ENCODE measurements at places on chromosomes 7 and 10.

- no peak for DNase-seq
These were observed 13.4 kb downstream of the LRRC18 start for GRCh38 chr10:48926255-48926654.

DNA sequence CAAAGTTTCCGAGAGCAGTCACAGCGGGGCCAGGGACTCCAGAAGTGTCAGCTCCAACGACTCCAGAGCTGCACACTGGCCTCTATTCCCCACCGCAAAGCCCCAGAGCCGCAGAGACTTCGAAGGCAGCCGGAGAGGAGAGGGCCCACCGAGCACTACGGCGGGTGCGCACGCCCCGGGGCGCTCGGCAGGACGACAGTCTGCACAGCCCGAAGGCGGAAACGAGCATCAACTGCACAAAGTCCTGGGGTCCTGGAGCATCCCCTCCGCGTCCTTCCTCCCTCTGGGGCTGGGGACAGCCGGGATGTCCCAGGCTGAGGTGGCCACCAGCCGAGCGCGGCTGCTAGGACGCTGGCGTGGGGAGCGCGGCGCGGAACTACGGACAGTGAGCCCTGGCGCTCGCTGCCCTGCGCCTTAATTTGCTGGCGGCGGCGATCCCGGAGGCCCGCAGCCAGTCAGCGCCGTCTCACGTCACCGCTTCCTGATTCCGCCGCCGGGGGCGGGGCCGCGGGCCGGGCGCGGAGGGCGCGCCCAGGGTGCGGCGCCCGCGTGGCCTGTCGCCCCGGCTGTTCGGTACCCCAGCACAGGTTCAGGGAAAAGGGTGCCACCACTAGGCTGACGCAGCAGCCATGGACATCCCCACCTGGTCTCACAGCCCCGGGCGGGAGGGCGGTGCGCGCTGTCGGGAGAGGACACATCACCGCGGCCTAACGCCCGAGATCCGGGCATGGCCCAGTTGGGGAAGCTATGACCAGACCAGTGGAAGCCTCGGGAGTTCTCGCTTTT lies at the start of gene TBX20:
TSS of gene TBX20 (minus strand) at position 391 of the 786 bp plus-strand sequence. CDS start 480 bp downstream, outside the sequence.
- DNase-seq: peak; percentile 87

DNA sequence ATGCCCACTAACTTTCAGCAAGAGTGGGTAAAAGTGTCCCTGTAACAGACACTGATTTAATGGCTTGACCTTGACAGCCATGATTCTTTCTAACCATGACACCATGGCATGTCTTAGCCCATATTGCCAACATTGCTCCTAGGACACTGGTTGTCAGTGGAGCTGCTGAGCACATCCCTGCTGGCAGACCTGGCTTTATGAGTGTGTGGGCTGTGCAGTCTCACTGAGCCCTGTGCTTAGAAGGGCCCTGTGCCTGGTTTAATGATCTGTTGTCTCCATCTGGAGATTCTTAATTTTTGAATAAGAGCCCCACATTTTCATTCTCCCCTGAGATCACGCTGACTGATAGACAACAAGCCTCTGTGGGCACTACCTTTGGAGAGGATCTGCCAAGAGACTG lies 243.1 kb upstream of the KIAA1217 start:
- no peak for DNase-seq

GRCh38 chr7:132783824-132784223 lies 207.6 kb upstream of the PLXNA4 start:
- peak; percentile 70 for DNase-seq

DNA sequence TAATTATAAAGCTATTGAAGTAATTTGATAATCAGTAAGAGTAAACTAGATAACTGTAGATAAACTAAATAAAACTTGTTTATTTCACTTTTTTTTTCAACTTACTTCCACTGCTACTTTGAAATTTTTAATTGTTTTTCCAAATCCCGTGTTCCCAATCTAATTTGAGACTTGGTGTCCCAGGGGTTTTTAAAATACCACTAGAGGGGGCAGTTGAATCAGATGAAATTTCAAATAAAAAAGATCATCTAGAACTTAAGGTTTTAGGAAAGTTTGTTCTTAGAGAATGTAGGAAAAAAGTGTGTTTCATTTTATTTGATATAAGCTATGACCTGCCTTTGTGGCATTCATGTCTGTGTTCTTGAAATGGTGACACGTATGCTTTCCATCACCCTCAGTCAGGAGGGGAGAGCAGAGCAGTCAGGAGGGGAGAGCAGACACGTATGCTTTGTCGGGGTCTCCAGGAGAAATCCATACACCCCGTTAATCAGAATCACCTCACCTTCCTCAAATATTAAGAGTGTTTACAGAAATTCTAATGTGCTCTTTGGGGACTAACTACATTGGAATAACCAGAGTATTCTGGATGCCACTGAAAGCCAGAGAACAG lies 49.9 kb downstream of the C10orf67 start:
- DNase-seq: no peak

- DNase-seq: no peak
These were observed 87.1 kb downstream of the CRTAC1 start for GRCh38 chr10:97943294-97943693.

DNA sequence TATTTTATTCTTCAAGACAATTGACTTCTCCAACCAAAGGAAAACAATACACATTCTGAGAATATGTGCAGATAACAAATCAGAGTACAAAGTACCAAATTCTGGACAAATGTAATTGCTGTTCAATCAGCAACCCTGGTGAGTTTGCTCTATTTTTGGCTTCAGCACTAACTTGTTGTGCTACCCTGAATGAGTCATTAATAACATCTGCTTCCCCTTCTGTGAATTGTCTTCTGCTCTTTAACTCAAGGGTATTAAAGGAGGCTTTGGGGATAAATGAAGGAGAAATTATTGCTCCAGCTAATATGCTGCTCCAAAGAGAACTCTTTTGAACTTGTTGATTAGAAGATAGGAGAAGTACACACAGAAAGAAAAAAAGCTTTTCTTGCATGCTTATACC lies 459.3 kb downstream of the HTR7 start:
- DNase-seq: no peak

DNA sequence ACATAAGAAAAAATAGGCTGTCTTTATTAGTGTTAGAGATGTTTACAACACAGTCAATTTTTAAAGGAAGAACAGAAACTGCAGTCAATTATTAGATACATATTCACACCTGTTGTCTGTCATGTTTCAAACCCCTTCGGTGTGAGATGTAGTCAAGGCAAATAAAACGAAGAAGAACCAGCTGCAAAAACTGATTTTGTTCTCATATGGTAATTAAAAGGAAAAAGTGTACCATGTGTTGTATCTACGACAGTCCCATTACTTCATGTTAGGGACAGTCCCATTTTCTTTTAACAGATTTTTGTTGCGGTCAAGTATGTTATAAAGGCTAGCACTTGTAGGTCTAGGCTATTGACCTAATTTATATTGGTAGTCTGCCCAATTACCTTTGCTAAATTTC lies 149.4 kb downstream of the LRRN3 start:
- no peak for DNase-seq

DNA sequence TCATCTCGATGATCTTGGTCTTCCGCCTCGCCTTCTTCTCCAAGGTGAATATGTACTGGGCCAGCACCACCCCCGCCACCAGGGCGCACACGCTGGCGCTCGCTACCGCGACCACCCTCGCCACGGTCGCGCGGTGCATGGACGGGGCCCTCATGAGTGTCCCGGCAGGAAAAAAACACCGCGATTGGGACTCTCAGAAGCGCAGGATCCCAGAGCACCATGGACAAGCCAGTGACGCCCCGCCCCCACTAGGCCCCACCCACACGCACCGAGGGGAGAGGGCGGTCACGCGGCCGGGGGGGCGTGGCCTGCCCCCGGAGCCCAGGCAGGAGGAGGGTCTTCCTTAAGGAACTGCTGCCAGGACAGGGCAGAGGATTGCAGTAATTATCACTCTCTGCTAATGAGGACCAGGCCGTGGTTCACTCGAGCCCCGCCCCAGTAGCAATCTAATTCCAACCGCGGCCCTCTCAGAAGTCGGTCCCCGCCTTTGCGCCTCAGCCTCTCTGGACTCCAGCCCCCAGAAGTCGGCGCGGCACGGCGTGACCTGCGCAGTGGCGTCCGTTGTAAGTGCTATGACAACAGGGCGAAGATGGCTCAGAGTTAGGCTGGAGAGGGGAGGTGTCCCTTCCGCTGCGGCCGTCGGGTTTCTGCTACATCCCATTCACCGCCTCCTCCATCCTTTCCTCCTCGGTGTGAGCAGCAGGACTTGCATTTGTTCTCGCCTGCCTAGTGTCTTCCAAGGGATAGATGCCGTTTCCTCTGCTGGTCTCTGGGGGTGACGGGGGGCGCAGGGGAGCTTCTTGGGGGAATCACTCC lies at the start of gene BBS9:
TSS of gene BBS9 (plus strand) at position 575 of the 816 bp plus-strand sequence. CDS start 16,689 bp downstream, outside the sequence.
- peak; percentile 97 for DNase-seq

DNA sequence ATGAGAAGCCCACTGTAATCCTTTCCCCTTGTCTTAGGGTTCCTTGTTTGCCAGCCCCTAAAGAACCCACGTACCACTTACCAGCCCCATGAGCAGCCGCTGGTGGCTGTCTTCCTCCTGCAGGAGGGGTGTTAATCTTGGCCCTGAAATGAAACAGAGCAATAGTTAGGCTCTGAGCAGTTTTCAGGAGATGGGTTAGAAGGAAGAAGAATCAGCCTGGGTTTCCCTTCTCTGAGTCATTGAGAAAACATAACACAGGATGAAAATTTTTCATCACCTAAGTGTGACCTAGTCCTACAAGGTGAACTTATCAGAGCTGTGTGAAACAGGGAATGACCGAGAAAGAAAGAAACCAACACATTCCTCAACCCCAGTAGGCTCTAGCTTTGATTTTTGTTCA lies 90.0 kb downstream of the GSAP start:
- no peak for DNase-seq

- DNase-seq: no peak
These were observed 7.2 kb upstream of the SP8 start for GRCh38 chr7:20793694-20794394.

- no peak for DNase-seq
These were observed 98.5 kb downstream of the GRB10 start for GRCh38 chr7:50684011-50684712.

DNA sequence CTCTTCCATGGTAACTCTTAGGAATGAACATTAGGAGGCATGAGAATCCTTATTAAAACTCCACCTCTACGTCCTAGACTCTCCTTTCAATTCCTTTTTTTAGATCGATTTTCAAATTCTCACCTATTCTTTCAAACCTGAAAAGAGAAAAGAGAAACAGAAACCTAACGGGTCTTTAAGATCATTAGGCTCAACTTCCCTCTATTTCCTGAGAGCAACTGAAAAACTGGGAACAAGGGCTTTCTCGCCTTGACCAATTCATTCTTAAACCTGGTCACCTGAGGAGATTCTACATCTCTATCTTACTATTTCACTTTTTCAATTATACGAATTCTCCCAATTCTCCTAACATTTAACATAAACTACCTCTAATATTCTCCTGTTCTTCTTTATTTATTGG lies 2.8 kb downstream of the TFEC start:
- no peak for DNase-seq

GRCh38 chr7:20797042-20797461 lies 10.4 kb upstream of the SP8 start:
- no peak for DNase-seq

DNA sequence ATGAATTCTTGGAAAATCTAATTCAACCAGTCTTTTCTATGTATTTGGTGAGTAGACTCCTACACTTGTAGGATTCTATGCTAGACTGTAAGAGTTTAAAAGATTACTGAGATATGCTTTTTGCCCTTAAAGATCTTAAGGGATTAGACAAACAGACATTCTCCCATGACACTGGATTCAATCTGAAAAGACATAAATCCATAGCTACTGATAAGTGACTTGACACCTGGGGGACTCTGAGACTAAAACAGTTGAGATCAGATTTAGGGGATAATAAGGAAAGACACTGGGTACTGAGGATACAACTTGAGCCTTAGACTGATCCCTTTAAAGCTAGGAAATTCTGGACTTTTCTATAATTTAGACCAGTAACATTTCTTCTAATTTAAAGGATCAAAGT lies 1233.4 kb downstream of the XPNPEP1 start:
- DNase-seq: no peak

- no peak for DNase-seq
These were observed 83.1 kb downstream of the VPS41 start for GRCh38 chr7:38825721-38826440.

DNA sequence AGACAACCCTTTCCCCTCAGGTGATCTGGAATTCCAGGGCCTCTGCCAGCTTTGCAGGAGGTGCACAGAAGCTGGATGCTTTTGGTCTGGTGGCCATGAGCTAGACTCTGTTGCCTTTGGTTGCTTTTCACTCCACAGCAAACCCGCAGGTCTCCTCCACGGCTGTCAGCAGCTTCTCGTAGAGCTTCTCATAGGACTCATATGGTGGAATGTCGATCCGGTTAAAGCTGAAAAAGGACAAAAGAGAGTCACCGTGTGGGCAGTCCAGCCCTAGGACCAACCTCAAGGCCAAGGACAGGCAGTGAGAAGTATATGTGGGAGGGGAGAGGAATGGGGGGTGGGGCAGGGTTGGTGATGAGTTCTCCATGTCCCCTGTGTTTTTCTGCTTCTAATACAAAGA lies 113.5 kb downstream of the SMURF1 start:
- DNase-seq: no peak

DNA sequence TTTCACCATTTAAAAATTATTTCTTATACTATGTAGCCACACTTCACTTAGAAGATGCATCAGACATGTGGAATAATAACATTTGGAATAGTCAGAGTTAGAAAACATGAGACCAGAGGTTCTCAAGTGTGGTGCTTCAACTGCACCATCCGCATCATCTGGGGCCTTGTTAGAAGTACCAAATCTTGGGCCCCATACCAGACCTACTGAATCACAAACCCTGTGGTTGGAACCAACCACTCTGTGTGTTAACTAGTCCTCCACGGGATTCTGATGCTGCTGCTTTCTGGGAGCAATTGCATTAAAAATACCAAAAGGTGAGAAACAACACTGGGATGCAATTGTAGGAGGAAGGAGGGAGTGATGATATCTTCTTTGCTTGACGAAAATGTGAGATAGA lies 125.2 kb downstream of the GNAT3 start:
- DNase-seq: no peak

GRCh38 chr10:7950981-7951847 lies 103.3 kb upstream of the GATA3 start:
- DNase-seq: no peak

DNA sequence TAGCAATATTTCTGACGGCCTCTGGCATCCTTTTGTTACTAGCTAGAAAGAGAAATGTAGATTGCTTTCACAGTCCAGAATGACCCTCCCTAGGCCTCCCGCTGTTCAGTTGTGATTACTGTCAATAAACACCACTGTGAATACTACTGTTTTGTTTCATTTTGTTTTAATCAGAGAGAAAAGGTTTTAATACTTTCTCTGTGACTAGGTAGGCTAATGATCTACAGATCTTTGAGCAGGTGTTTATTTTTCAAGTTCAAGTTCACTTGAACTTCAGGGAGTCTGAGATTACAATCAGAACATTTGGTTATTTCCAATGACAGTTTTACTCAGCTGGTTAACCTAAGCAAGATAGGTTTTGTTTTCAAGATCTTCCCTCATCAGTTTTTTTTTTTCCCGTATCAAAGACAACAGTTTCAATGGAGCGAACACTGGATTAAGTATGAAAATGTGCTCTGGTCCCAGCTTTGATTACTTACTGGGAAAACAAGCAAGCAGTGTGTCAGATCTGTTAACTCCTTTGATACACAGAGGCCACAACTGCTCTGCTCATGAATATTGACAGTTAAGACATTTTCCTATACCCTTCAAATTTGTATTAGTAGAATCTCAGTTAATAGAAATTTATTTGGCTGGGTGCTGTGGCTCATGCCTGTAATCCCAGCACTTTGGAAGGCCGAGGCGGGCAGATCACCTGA lies 34.8 kb downstream of the VKORC1L1 start:
- no peak for DNase-seq

Measured in SW480 (cell line).